ENCODE measurements at places on chromosomes 2 and 18.

- no peak for DNase-seq
Measured at GRCh38 chr18:32301361-32301760, 111.5 kb downstream of the MEP1B start.

GRCh38 chr2:215466097-215466909, 30.4 kb upstream of the FN1 start:
- DNase-seq, result no peak

DNA sequence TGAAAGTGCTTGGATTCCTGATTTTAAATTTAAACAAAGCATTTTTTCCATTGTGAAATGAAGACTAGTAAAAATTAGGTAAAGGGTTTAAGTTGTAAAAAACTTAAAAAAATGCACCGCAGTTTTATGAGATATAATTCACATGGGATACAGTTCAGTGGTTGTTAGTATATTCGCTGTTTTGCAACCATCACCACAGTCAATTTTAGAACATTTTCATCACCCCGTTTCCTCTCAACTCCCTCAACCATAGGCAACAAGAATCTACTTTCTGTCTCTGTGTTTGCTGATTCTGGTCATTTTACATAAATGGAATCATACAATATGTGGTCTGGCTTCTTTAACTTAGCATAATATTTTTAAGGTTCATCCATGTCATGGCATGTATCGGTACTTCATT, 4.0 kb downstream of the DGKD start:
- DNase-seq, result no peak

DNA sequence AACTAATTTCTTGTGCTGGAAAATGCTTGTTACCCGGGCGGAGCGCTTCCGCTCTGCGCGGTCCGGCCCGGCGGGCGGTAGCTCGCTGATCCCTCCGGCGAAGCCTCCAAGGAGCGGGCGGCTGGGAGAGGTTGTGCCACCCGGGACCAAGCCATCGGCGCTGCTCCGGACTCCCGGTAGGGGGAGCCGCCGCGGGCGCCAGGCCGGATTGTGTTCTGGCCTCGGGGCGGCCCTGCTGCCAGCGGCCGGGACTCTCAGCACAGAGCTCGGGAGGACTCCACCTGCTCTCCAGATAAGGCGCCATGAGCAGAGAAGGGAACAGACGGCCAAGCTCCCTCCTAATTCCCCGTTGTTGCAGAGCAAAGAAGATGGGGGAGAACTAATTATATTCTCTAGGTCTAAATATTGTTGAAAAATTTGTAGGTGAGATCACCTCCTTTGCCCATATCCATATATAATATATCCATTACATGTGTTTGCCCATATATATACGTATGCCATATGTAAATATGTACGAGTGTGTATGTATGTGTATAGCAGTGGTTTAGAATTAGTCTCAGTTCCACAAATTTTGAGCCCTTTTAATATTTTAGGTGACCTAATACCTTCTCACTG, 13.8 kb upstream of the SATB2 start:
- peak; percentile 44 for DNase-seq

DNA sequence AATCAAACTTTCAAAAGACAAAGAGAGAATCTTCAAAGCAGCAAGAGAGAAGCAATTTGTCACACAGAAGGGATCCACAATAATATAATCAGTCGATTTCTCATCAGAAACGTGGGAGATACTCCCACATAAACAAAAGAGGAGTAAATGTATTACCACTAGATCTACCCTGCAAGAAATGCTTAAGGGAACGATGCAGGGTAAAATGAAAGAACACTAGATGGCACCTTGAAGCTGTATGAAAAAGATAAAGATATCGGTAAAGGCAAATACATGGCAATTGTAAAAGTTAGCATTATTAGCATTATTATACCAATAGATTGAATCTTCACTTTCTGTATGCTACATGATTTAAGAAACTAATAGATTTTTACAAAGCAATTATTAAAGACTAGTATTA, 677.0 kb downstream of the SUCLG1 start:
- DNase-seq, result no peak

- DNase-seq, result no peak
Measured at GRCh38 chr2:223537115-223537514, 65.0 kb downstream of the SCG2 start.

GRCh38 chr2:215659650-215660049, 223.8 kb upstream of the FN1 start:
- DNase-seq, result no peak

Measured in stimulated activated naive CD8-positive, alpha-beta T cell treated with anti-CD3 and anti-CD28 coated beads, Interleukin-15, amount 100 ng/mL, for 72 hours (primary cell).